Amniotic stem cell (primary cell): ENCODE measurements at places on chromosomes 4 and X.

GRCh38 chrX:41722816-41723618 lies 964 bp upstream of the GPR82 start:
- no peak for DNase-seq

DNA sequence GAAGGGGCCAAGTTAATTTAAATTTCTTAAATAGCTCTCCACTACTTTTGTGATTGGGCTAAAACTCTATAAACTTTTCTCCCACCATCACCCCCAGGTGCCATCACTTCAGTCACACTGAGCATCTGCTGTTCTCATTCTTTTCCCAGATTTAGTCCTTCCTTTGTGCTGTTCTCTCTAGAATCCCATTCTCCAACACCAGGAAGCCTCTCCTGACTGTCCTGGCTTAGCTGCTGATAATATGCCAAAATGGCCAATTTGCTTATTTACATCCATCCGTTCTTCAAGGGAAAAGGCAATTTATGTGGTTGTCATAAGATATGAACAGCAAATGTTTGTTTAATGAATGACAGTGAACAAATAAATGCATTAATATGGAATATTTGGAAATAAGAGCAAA lies 44.1 kb downstream of the FGFBP1 start:
- no peak for DNase-seq

DNA sequence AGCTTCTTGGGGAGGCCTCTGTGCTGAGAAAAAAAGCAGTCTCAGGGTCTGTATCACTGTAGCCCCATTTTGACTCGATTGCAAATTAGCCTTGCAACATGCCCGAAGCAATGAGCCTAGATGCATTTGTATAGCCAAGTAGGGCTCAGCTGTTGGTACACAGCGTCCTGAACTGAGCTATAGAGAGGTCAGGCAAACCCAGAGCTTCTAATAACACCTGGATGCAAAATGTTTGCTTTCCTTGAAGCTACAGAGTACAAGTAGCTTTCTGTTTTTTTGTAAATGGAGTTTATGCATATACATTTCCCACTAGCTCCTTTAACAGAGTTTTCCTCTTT lies 87.8 kb downstream of the PLAC1 start:
- DNase-seq, result no peak

GRCh38 chr4:188434643-188435042 lies 295.4 kb downstream of the TRIML1 start:
- no peak for DNase-seq

- no peak for DNase-seq
Measured at GRCh38 chrX:146602246-146602645, 207.3 kb upstream of the CXorf51B start.

DNA sequence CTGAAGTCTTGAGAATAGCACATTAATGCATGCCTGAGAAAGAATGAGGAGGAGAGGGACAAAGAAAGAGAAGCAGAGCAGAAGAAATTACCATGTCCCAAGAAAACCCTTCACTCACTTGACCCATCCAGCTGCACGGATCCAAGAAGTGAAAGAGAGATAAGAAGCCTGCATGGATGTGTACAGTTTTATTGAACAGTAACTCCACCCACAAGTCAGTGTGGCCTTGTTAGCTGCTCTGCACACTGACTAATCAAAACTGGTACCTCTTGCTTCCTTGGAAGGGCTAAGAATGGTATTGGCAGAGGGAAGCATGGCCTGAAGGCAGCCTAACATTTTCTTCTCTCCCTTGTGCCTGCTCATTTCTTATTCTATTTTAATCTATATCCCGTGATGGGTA lies 163.9 kb downstream of the SLC7A11 start:
- no peak for DNase-seq

DNA sequence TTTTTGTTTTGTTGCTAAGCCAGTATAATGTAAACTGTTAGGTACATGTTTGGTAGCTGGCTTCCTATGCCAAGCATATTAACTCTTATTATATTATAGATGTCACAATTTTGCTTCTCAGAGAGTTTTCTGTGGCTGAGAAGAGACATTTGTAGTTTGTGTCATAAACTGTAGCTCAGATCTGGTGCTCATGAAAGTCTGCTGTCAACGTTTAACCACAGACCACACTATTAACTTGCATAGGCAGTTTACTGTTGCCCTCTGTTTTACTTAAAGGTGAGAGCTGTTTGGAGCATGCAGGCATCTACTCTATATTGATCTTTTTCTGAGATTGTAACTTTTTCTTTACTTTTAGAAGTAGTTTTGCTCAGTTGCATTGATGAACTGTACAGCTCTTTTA lies 166.8 kb downstream of the TLL1 start:
- no peak for DNase-seq

DNA sequence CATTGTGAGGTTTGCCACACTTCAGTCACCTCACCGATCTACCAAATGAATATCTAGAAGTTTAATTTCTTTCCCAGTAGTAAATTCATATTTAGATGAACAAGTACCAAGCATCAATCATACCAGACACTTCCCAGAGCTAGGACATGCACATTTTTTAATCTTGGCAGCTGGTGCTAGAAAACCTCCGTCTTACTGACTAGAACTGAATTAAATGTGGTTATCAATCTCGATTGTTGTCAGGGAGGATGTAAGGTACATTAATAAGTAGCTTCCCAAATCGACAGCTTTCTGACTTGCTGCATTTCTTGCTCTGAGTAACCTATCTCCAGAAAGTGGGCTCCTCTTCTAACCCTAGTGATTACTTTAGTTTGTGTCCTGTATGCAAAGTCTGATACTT lies 34.4 kb downstream of the VEGFC start:
- no peak for DNase-seq

- no peak for DNase-seq
Measured at GRCh38 chrX:68822641-68823410, 6.0 kb upstream of the EFNB1 start.

DNA sequence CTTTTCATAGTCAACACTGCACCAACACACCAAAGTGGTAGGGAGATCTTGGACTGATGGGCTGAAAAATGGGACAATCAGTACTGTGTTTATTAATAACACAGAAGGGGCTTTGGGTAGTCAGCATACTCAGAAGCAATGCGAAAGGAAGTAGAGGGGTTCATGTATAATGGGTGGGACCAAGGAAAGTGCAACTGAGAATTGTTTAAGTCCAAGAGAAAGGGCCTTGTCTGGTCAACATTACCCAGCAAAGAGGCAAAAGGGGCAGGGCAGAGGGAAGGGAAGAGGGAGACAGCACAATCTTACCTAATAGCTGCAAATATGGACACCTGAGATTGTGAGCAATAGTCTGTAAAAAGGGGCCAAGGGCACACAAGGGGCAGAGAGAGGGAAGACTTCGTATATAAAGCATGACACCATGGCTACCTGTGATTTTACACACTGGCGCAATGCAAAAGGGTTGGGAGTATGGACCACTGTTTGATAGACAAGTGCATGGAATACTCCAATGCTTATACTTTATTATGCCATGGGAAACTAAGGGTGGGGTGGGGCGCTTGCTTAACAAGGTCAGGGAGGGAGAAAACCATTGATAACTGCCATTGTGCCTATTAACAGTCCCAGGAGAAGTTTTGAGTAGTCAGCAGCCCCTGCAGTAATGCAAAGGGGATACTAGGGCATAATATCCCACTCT lies 279.7 kb downstream of the CHIC1 start:
- DNase-seq, result no peak

GRCh38 chr4:42371305-42372252 lies 25.7 kb upstream of the SHISA3 start:
- no peak for DNase-seq

DNA sequence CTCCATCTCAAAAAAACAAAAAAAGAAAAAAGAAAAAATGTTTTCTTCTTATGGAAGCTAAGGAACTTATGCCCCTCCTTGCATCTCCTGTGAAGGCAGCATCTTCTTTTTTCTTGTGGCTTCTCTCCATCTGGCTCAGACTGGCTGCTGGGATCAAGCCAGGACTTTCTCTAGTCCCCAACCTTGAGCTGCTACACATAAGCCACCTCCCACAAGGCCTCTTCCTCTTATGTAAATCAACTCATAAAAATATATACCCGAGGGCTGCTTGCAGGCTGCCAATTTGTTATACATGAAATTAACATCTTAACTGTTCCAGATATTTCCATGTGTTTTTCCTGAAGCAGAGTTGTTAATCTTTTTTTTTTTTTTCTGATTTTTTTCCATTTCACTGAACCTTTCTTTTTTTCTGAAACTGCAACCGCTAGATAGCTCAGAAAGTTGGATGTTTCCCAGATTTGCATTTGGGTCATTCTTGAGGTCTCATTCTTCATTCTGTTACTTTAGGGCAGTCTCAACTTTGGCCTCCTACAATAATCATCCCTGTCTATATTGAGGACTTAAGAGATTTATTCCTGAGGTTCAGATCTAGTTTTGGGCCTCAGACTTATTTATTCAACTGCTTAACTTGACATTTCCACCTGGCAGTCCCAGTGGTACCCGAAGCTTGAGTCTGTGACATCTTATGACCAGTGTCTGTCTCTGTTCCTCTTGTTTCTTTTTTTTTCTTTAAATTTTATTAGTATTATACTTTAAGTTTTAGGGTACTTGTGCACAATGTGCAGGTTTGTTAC lies 10.3 kb downstream of the SNX25 start:
- DNase-seq, result no peak

DNA sequence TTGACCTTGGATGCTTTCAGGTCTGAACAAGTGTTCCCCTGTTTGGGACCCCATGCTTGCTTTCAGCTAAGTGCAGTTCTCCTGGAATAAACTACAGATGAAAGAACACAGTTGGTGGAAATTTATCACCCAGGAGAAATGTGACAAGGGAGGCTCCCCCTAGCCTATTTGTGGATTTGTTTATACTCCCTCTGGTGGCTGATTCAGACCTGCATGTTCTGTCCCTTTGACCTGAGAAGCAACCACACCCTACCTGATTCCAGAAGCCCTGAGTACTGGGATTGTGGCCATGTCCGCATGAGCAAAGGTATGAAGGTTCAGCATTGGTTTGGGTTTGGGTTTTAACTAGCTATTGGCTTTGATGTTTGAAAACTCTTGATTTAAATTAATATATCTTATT lies 440.9 kb downstream of the MID1IP1 start:
- no peak for DNase-seq

- no peak for DNase-seq
Measured at GRCh38 chr4:101501421-101501820, 154.1 kb upstream of the PPP3CA start.

DNA sequence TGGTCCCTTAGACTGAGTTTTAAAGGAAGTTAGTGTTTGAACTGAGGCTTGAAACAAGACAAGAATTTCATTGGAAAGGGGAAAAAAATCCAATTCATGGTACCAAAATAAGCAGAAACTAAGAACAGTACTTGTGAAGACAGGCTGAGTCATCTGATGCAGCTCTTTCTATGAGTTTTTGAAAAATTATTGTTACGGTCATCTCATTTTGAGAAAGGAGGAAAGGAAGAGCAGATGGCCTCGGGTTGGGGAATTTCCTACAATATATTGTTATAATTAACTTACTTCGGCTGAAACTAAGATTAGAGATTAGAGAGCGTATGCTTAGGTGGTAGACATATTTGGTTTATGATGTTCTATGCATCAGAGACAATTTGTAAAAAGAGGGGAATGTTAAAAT lies 2164.8 kb upstream of the AGA start:
- DNase-seq, result no peak

DNA sequence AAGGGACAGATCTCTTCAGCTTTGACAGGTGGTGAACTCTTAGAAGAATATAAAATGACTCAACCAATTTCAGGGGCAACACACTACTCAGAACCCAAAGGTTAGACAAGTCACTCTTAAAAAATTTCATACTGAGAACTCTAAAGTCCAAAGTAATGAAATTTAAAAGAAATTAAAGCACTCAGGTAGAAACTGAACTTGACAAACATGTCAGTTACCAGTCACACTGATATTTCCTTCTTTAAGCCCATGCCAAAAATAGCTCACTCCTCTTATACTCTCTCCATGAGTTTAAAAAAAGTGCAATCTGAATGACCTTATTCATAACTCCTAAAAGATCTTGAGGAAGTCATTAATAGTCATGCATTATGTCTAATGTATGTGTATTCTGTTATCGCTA lies 40.3 kb downstream of the AMMECR1 start:
- DNase-seq, result no peak

GRCh38 chr4:140242357-140243277 lies 88.6 kb upstream of the MAML3 start:
- no peak for DNase-seq

DNA sequence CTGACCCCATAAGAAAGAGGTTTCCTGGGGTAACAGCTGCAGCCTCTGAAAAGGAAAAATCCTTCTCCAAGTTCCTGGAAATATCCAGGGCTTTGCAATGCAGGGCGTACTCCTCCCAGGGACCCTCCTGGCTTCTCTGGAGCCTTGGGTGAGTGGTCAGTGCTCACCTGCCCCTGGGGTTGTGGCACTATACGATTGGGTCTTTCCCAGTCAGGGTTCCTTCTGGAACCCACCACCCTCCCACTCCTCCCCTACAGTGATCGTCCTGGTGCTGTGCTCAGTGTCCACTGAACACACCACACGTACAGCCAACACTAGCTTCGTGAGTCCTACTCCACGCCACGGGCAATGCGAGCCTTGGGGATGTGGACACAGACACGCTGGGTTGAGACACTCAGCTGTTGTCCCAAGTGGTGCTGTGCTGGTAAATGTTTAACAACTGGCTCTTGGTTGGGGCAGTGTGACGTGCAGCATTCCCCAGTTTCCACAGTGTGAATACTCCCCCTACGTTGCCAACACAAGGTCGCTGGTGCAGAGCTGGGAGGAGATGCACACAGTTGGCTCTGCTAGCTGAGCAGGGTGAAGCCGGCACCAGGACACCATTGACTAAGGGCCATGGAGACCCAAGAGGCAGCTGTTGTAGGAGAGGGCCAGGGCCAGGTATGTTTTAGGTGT lies 65.4 kb downstream of the HTRA3 start:
- DNase-seq, result no peak

- DNase-seq, result no peak
Measured at GRCh38 chr4:59968796-59969195, 1231.3 kb upstream of the ADGRL3 start.

GRCh38 chr4:11773798-11774197 lies 345.1 kb upstream of the HS3ST1 start:
- DNase-seq, result no peak
